ENCODE measurements at places on chromosomes 1 and 21.

DNA sequence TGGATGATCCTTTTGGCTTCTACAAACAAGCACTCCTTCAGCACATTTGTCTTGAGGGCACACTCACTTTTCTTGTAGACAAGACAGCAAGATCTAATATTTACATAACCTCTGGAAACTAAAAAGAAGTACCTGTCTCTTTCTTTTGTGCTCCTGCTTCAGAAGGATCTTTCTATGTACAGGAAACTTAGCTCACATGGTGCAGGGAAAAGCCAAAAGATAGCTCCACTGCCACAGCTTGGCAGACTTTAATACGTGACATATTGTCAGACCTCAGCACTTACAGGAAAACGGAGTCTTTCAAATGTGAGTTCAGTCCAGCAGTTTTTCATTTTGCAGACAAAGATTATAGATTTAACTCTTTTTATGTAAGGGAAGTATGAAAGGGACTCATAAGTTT, 225.5 kb upstream of the SAMSN1 start:
- DNase-seq = no peak

DNA sequence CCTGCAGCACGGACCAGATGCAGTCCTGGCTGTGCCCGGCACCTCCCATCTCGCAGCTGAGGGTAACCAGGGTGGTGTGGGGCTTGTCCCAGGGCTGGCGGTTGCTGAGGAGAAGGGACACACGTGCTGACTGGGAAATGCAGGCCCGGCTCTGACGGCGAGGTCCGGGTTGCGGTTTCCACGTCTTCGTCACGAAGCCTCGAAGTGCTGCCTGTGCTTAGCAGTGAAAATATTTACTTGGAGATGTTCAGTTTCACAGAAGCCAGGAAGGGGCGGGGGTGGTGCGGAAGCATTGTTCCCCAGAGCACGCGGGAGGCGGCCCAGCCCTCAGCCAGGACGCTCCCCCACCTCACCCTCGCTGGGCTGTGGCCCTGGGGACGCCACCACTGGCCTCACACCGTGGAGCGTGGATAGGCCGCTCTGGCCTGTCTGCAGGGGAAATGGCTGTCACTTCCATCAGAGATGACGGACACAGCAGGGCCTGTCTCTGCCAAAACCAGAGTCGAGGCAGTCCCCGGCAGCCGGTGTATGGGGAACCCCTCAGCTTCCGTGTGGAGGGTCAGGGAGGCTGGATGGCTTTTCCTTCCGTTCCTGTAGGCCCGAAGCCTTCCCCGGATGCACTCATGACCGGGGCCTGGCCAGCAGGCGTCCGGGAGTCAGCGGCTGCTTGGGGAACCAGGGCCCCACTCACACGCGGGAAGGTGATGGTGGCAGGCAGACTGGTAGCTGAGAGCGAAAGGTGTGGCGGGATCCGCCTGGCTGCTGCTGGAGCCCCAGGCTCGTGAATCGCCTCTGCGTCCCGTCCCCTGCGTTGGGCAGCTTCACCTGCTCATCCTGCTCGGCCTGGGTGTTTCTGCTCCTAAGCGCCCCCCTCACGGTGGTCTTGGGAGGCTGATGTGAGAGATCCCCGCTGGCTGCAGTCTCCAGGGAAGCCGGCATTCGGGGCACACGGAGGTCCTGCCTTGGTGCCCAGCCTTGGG, 14.7 kb upstream of the POFUT2 start:
- peak; percentile 47 for DNase-seq

DNA sequence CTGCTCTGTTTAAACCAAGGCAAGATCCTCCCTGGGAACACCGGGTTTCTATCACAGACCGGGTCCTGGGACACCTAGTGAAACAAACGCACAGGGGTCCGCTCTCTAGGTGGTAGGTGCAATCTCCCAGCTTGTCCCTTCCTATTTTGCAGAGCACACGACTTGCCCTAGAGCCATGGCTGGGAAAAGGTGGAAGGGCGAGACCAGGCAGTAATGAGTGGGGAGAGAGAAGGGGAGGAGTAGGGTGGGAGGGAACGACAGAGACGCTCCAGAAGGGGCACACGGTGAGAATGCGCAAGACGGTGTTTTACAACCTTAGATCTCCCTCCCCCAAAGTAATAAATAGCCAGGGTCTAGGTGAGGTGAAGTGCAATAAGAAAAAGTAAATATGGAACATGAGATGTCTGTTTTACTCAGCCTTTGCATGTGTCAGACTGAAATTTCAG, 9.3 kb upstream of the ARHGAP29 start:
- no peak for DNase-seq

- no peak for DNase-seq
Observed at GRCh38 chr1:33462405-33463164, 9.9 kb upstream of the ZSCAN20 start.

- no peak for DNase-seq
Observed at GRCh38 chr1:64537942-64538341, 68.0 kb downstream of the CACHD1 start.

DNA sequence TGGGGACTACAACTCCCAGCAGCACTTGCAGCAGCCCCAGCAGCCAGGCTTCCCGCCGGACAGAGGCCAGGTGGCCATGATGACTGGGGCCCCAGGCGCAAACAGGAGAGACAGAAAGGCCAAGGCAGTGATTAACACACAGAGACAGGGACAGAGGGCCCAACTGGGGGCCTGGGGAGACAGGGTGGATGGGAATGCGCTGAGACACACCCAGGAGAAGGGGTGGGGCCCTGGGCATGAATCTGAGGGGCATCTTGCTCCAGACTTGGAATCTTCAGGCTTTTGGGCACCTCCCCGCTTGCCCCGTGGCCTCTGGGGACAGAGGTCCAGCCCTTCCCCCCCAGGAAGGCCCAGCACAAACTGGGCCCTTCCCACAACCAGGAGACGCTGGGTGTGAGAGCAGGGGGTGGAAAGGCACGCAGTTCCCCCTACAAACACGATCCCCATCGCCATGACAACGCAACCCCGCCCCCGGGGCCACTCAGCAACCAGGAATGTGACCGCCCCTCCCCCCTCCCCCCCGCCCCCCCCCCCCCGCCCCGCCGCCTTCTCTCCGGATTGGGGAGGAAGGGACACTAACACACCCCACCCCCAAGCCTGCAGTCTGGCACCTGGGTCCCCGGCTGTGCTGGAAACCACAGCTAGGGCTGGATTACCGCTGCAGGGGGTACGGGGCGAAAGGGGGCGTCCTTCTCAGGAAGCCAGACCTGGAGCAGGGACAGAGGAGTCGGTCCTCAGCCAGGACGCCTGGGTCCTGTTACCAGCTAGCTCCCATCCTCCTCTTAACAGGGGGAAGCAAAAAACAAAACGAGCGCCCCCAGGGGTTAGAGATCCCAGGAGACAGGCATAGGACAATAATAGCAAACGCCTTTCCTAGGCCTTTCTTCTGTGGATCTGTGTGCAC, 4.5 kb downstream of the HDGF start:
- no peak for DNase-seq

DNA sequence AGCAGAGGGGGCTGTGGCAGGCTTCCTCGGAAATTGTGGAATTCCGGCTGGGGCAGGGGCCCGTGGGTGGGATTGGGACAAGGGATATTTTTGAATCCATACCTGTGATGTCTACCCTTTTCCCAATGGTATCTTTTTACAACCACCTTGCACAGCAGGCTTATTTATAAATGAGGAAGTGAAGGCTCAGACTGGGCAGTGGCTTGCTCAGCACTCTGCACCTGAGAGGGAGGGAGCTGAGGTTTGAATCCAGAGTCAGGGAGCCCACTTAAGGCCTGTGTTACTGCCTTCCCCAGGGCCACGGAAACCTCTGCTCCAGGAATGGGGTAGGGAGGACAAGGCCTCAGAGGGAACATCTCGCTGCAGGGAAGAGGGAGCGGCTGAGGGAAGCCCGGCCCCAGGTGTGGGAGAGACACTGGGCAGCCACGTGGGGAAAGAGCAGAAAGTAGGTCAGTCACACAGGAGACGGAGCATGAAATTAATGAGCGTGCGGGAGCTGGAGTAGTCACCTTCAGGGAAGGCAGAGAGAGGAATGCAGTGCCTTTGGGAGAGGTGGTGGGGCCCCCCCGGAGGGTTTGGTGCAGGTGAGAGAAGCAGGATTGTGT, 35.4 kb upstream of the SCMH1 start:
- no peak for DNase-seq

GRCh38 chr1:172915271-172915670, 135.5 kb downstream of the TNFSF18 start:
- no peak for DNase-seq

DNA sequence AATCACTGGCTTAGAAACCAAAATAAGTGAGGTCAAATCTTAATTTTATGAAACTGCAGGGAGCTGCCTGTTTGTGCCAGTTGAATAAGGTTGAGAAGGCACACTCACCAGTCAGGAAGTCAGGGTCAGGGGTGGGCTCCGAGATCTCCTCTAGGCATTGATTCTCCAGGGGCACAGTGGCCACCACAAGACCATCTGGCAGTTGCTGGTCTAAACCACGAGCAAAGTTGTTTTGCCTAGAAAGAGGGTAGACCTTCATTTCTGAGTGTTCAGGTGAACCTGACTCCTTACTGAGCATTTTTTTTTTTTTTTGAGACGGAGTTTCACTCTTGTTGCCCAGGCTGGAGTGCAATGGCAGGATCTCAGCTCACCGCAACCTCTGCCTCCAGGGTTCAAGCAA, 220.7 kb downstream of the ASTN1 start:
- no peak for DNase-seq

GRCh38 chr1:228293816-228294500, 86.1 kb downstream of the OBSCN start:
- DNase-seq = no peak

DNA sequence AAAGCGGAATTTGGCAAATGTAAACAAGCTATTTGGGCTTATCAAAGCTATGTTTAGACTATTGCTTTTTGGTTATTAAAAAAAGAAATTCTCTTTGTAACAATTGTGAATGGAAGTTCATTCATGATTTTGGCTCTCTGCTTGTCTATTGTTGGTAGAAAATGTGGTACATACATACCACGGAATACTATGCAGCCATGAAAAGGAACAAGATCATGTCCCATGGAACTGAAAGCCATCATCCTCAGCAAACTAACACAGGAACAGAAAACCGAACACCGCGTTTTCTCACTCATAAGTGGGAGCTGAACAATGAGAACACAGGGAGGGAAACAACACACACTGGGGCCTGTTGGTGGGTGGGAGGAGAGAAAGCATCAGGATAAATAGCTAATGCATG, 465.4 kb downstream of the SETD4 start:
- DNase-seq = no peak

- DNase-seq = no peak
Observed at GRCh38 chr1:182602935-182603645, 1.1 kb downstream of the RGS16 start.

- peak; percentile 45 for DNase-seq
Observed at GRCh38 chr1:180632326-180633056, 669 bp downstream of the XPR1 start.

- no peak for DNase-seq
Observed at GRCh38 chr1:9429342-9429711, 109.9 kb upstream of the SLC25A33 start.

- DNase-seq = no peak
Observed at GRCh38 chr21:14947613-14948160, 117.1 kb downstream of the NRIP1 start.

- DNase-seq = no peak
Observed at GRCh38 chr1:163090321-163090945, 21.3 kb downstream of the RGS4 start.

GRCh38 chr1:65959896-65960567, 167.3 kb downstream of the PDE4B start:
- no peak for DNase-seq

- no peak for DNase-seq
Observed at GRCh38 chr21:44531606-44532564, 8.1 kb downstream of the KRTAP10-1 start.

DNA sequence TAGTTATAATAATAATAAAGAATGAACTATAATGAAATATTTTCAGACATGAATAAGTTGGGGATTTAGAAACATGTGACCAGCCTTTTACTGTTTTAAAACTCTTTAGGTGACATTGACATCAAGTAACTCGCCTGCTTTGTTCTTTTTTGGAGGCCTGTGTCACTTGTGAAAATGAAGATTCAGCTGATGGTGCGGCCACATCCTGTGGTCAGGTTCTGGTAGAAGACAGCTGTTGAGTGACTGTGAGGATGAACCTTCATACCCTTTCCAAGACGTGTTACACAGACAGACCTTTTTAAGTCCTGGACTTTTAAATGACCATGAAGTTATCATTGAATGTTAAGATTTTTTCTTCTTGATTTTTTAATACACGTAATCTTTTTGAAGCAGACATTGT, 10.3 kb downstream of the UTS2 start:
- DNase-seq = no peak

GRCh38 chr21:27173053-27173452, 206.2 kb upstream of the ADAMTS5 start:
- DNase-seq = no peak

DNA sequence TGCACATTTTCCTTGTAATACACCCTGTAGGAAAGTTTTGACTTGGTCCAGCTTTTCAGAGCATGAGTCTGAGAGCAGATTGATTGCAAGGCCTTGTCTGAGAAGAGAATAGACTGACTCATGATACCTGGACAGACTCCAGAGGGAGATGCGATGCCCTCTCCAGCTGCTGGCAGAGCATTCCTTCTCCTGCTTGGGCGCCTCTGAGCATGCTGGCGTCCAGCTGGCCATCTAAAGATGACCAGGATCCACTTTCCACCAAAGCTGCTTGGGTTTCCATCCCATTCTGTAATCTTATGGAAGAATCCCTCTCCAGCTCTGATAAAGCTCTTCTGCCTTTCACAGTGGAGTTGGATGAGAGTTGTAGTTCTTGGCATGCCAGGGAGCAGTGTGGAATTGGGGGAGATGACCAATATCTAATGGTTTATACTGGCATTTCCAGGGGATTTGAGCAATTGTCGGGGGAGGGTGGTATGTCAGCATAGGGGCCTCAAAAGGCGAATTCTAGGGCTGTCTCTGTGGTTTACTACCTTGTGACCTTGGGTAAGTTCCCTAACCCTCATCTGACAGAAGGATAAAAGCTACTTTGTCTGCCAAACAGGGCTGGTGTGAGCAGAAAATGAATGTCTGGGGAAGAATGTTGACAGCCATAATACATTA, 19.5 kb downstream of the SZRD1 start:
- no peak for DNase-seq
